ENCODE measurements at places on chromosomes 16 and 17.

GRCh38 chr16:4002121-4002520 is 114.1 kb downstream of the ADCY9 start:
- no peak for DNase-seq

- no peak for DNase-seq
Observed at GRCh38 chr17:38885044-38885727, 15.3 kb downstream of the LASP1 start.

DNA sequence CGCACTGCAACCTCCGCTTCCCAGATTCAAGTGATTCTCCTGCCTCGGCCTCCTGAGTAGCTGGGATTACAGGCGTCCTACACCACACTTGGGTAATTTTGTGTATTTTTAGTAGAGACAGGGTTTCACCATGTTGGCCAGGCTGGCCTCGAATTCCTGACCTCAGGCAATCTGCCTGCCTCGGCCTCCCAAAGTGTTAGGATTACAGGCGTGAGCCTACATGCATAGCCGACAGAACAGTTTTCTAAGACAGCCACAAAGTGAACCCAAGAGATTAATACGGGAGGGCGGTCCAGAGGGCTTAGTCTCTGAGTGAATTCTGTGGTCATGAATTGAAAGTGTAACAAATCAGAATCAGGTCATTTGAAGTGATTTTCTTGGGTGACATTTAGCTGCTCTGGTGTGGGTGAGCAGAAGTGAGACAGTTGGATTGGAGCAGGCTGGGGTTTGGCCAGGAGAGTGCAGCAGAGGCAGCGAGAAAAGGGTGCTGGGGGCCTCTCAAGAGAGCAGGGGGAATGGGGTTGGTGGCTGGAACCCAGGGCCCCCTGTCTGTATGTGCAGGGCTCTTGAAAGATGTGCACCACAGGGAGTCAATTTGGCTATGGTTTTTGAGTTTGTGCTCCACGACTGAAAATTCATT is 231.4 kb upstream of the WSCD1 start:
- peak; percentile 7 for DNase-seq

DNA sequence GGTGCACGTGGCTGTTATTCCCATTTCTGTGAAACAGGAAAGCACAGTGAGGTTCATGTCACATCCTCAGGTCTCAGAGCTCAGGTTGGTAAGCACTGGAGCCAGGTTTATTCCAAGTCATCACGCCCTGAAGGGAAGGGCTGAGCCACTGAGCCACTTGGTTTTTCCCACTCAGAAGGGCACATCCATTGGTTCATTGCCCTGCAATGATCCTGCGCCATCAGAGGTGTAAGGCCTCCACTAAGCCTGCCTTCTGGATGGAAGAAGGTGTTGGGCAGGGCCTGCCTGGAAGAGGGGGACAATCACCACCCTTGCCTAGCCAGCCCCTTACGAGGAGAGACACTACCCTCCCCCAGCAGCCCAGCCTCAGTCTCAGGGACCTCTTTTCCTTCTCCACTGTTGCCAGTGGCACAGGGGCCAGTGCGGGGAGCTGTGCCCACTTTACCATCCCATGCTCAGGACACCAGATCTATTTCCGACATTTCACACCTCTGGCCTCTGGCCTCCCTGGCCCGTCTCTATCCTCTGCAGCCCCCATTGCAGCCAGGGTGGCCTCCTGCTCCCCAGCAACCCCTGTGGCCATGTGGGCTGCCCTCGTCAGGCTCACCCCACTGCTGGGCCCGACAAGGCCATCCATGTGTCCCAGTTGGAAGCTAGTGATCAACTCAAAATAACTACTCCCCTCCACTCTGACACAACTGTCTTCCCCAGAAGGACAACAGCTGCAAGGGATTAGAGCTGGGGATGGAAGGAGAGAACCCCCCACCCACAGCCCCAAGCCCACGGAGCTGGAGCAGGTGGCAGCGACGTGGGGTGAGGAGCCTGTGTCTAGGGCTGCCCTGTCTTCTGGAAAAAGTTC is 29.9 kb downstream of the CFAP20 start:
- DNase-seq: no peak

- DNase-seq: peak; percentile 70
Observed at GRCh38 chr17:4739122-4740024, at the start of the genes CXCL16 and ZMYND15. Gene CXCL16 (minus strand): TSS chr17:4739928. CDS start chr17:4739339, 589 bp downstream. Gene ZMYND15 (plus strand): TSS chr17:4739833. CDS start chr17:4740549, 716 bp downstream.

- DNase-seq: no peak
Observed at GRCh38 chr17:72390675-72391508, 270.1 kb downstream of the SOX9 start.

DNA sequence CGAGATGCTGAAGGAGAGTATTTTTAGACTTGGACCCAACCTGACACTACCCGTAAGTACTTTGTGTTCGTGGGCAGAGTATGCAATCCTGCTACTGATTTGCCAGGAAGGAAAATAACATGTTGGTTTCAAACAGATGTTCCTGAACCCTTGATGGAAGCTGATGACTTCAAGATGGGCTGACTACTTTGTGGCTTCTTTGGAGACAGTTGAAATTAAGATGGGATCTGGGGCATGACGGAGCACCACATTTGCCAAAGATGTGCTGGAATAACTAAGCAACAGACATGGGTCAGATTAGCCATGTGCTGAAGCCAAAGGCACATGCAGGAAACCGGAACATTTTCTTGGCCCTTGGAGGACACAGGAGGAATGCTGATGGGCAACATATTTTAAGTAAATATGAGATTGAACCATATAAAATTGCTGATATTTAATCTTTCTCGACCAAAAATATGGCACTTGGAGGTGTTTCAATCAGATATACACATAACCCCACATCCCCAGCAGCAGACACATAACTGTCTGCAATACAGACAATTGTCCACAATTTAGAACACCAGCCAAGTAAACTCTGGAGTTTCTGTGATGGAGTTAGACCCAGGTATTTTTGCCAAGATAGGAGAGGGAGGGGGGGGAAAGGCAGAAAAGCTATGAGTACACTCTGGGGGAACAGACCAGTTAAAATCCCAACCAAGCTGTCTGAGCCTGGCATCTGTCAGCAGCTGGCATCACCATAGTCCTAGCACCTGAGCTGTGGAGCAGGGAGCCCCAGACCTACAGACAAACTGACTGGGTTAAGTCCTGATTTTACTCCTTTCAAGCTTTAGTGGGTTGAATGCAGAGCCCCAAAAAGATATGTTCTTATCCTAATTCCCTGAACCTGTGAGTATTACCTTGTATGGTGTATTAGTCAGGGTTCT is 329.4 kb upstream of the CDH5 start:
- DNase-seq: no peak

- no peak for DNase-seq
Observed at GRCh38 chr17:70104791-70105523, 29.9 kb downstream of the KCNJ16 start.

- no peak for DNase-seq
Observed at GRCh38 chr17:74759941-74760340, 11.5 kb downstream of the NHERF1 start.

DNA sequence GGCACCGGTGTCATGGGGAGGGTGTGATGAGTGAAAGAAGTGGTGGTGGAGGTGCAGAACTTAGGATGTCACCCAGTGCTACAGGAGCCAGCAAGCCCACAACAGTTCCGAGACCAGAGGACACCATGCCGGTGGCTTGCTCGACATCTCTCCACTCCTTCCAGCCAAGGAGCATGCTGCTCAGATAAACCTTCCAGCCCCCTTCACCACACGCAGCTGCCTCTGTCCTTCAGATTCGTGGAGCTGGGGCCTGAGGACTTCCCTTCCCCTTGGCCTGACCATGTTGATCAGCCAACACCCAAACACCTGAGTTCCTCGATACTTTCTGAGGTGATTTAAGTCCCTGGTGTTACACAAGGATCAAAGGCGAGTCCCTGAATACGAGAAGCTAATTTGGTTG is 188.8 kb upstream of the FOXF1 start:
- DNase-seq: no peak

DNA sequence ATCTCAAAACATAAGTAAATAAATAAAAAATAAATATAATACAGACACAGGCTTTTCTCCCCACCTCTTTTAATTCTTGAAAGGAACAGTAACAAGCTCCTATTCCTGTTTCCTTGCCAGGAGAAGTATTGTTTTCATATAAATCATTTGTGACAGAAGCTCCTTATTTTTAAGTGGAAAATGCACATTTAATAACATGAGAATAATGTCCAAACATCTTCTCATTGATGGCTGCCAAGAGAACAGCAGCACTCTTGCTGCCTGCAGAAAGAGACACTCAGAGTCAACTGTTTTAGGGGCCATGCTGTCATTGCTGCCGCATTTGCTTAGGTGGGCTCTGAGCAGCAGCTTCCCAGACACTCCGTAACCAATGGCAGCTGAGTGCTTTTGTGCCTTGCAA is 580.1 kb downstream of the WWOX start:
- DNase-seq: no peak

- no peak for DNase-seq
Observed at GRCh38 chr17:72661116-72661944, 431.2 kb downstream of the SLC39A11 start.

- no peak for DNase-seq
Observed at GRCh38 chr17:962166-962565, 17.4 kb downstream of the NXN start.

DNA sequence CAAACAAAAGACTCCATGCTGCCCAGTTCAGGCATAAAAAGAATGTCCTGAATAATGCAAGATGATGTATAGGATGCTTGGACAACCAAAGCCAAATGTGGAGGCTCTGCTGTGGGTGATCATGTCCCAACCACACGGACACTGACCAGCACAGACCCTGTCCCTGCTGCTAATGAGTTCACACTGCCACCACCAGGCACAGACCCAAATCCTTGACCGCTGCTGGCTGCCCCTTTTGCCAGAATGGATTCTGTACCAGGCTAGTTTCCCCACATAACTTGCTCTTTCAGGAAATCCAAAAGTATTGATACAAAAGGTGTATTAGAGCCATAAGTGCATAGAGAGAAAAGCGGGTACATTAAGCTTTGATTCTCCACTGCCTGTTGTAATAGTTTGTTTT is 60.9 kb downstream of the XYLT1 start:
- DNase-seq: no peak

DNA sequence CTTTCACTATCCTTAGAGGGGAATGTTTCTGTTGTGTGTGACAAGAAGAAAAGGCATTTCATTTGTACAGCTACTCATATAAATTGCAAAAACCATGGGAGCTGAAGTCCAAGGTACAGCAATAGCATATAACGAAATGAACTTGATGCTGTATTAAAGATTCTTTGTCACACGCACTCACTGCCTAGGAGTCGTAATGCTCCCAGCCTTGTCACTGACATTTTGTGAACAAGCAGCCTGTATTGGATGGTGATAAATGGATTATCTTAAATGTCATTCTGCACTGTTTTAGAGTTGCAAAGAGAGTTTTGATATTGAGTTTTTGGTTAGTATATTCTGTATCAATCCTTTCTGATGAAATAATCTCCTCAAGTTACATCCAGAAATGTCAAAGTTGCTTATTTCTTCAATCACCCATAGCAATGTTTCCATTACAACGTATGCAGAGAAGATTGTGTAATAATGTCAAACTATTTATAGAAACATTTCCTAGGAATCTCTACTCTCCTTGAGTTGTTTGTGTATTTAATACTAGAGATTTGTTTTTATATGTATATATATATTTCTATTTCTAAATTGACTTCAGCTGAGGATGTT is 270.6 kb downstream of the FTO start:
- DNase-seq: no peak

DNA sequence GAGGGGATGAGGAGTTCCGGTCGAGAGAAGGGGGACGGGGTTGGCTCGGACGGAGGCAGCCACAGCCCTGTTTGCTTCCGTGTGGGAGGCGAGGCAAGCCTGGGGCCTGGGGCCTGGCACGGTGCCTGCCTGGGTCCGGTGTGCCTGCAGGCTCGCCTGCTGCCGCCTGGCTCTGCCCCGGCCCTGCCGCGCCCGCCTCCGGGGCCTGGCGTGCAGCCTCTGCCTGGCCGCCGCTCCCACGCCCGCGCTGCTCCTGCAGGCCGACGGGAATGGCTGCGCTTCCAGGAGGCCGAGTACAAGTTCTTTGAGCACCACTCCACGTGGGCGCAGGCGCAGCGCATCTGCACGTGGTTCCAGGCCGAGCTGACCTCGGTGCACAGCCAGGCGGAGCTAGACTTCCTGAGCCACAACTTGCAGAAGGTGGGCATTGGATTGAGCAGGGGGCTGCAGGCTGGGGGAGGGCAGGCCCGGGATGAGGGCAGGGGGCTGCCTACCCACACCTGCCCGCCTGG is 53.1 kb downstream of the MRC2 start:
- no peak for DNase-seq

GRCh38 chr17:13500947-13501346 is 100.8 kb downstream of the HS3ST3A1 start:
- no peak for DNase-seq

DNA sequence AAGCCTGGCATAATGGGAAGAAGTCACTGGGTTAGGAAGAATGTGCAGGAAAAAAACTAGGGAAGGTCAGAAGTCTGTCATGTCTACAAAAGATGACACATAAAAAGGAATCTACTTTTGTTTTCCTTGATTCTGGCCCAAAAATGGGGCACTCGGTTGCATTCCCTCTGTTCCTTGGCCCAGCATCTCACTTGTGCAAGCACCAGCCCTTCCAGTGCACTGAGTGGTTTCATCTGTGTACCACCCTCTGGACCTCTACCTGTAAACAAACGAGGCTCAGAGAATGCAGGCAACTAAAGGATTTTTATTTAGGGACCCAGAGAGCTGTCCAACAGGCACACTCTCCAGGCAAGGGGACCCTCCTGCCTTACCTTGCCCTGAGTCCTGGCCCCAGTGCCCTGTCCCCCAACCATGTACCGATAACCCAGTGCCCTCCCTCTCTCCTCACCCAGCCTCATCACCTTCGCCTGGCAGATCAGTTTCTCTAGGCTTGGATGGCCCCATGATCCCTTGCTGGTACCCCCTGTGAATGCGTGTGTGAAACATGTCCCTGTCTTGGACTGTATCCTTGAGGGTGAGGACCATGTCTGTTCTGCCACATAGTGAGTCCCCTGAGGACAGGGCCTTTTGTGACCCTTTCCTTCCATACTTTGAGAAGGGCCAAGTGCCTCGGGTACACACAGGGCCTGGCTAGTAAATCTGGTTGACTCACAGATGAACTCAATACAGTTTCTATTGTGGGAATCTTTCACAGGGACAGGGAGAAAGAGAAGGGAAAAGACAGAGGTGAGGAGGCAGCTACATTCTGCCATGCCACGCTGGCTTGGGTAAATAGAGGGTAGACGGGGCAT is 13.3 kb downstream of the NXPH3 start:
- no peak for DNase-seq

- DNase-seq: no peak
Observed at GRCh38 chr17:47310186-47310733, 13.5 kb upstream of the EFCAB13 start.

- DNase-seq: no peak
Observed at GRCh38 chr17:65638221-65638975, 77.0 kb upstream of the AXIN2 start.

- no peak for DNase-seq
Observed at GRCh38 chr16:59169168-59169567, 435.1 kb upstream of the GOT2 start.

Data from OCI-LY7 (cell line).